ENCODE measurements at places on chromosomes 7 and 10.

DNA sequence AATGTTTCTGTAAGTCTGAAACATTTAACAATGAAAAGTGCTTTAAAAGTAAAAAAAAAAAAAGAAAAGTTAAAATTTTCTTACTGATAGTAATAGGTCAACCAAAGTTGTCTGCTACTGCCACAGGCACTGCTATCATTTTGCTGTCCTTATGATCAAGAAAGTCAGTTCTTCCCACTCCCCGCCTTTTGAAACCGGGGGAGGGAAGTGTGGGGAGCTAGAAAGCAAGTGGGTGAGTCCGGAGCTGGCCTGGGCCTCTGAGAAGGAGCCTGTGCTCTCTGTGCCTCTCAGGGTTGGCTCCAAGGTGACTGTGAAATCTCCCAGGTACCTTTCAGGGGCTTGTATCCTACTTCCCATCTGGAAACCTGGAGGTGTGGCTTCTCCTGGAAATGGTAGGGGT, 7.3 kb downstream of the C7orf57 start:
- no peak for DNase-seq

- no peak for DNase-seq
Observed at GRCh38 chr10:43979551-43979950, 330.9 kb upstream of the ZNF32 start.

- no peak for DNase-seq
Observed at GRCh38 chr7:142359694-142360279, 101.9 kb upstream of the PRSS58 start.

DNA sequence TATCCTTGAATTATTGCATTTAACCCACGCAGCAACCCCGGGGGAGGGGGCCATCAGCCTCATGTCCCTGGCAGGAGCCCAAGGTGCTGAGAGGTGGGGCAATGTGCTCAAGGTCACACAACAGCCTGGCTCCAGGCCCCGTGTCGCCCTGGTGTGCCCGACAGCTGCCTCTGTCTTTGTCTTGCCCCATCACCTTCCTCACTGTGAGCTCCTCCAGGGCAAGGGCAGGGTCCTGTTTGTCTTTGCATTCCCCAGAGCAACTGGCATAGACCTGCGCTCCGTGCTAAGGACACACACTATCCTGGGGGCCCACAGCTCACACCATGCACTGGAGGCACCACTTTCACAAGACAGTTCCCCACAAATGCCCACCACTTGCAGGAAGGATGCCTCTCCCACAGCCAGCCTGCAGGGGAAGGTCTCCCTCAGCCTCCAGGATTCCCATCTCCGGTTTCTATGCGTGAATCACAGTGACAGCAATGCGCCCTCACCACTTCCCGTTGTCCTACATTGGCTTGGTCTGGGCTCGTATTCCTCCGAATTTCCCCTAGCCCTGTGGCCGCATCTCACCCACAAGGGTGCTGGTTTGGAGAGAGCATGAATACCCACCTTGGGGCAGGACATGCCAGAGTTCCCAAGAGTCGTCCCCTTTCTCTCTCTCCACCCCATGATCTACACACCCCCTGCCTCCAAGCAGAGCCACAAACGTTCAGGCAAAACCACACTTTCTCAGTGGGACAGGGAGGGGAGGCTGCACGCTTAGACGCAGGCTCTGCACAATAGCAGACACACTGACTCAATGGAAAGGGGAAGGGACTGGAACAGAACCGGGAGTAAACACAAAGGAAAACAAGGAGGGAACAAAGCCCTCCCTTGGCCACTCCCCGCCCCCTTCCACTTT, 10.3 kb downstream of the ITPRIP start:
- DNase-seq = peak; percentile 78

DNA sequence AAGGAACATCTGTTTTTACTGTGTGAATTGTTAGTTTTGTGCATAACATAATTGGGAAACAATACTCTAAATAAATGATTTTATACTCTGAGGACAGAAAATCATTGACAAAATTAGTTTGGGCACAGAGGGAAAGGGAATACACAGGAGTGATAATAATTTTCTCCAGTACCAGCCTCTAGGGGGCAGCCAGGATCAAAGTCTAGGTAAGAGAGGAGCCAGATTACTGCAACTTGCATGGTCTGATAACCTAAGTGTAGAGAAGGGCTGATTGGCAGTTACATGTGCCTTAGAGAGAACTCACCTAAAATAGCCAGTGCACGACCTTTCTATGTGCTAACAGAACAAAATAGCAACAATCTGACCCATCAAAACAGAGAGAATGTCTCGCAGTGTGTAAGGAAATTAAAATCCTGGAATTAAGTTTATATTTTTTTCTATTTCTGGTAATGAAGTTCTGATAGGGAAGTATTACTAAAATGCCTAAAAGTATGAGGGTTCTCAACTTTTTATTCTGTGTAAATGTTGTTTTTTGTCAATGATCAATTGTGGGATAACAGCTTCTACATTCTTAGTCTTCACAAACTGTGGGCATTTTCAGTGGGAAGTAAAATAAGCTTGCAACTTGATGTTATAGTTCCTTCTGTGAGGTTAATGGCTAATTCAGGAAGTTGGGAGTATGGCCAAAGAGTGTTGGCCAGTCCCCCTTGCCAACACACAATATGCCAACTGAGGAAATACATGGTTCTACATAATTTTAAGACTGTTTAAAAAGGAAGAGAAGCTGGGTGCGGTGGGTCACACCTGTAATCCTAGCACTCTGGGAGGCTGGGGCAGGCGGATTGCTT, 66.4 kb downstream of the EXOC6 start:
- peak; percentile 33 for DNase-seq

DNA sequence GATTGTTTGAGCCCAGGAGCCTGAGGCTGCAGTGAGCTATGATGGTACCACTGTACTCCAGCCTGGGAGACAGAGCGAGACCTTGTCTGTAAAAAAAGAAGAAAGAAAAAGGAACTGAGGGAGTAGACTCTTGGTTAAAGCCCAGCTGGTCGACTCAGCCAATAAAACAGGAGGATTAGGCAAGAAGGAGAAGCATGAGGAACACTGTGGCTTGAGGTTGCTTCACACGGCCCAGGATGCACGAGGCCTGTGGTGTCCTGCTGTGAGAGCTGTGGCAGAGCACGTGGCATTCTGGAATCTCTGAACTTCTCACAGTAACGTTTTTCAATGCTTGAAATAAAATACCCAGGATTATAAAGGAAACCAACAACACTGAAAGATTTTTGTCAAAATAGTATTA, 93.3 kb downstream of the CUL2 start:
- peak; percentile 31 for DNase-seq

GRCh38 chr7:93231259-93231658, 907 bp upstream of the VPS50 start:
- no peak for DNase-seq

DNA sequence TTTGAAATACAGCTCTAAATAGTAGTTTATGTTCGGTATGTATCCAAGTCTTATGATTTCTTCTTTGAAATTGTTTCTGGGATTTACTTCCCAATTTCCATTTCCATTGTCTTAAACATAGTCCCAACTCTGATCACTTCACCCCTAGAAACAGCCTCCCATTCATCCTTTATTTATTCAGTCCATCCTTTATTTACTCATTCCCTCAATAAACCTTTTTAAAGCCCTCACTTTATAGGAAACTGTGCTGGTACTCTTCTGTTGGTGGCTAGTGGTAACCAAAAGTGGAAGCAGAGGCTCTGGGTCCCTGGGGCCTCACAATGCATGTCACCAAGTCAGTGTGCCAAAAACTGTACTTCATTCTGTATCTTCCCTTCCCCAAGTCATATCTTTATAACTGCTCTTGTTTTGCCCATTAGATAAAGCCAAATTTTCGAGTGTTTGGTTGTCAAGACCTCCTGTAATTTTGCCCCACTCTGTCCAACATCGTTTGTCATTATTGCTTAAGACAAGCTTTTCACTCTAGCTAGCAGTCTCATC, 3.9 kb upstream of the EPC1 start:
- no peak for DNase-seq

DNA sequence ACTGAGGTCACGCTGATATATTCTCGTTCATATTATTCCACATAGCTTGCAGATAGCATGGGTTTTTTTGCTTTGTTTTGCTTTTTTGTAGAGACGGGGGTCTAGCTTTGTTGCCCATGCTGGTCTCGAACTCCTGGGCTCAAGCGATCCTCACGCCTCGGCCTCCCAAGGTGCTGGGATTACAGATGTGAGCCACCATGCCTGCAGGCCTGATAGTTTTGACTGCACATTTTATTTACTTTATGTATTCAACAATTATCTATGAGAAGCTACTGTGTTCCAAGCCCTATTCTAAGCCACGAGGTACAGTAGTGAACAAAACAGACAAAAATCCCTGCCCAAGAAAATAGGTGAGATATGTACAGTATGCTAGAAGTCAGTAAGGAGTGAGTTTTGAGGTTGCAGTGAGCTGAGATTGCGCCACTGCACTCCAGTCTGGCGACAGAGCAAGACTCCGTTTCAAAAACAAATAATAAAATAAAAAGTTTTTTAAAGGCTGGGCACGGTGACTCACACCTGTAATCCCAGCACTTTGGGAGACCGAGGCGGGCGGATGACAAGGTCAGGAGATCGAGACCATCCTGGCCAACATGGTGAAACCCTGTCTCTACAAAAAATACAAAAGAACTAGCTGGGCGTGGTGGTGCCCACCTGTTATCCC, 1.3 kb upstream of the YWHAG start:
- no peak for DNase-seq

DNA sequence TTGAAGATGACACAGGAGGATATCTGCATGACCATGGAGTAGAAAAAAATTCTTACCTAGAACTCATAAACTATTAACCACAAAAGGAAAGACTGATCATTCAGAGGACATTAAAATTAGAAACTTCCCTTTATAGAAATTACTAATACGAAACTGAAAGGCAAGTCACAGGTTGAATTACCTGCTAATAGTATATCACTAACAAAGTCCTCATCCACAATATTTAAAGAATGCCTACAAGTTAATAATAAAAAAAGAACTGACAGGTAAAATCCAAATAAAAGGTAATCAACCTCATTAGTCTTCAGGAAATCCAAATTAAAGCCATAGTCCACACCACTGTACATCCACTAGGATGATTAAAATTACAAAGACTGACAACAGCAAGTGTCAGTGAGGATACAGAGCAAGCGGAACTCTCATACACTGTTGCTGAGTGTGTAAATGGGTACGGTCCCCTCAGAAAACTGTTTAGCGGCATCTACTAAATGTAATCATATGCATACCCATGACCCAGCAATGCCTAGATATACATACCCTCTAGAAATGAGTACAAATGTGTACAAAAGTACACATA, 71.2 kb downstream of the ARHGAP21 start:
- DNase-seq = no peak

DNA sequence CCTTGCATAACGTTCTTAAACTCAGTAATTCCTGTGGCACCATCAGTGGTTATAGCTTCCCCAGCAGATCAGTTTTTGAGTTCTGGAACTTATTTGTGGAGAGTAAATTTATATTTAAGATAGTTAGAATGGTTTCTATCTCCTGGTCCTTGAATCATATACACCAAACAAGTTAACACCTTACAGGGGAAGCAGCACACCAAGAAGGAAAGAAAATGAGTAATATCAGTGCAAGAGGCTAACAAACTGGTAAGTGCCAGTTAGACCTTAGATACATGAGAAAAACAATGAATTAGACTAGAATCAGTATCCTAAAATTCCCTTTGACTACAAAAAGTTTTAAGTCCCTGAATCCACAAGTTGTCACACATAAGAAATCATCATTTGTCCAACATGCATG, 54.2 kb downstream of the ABI1 start:
- DNase-seq = no peak

GRCh38 chr7:38833329-38833728, 75.7 kb downstream of the VPS41 start:
- DNase-seq = no peak
